ENCODE measurements at places on chromosomes 6 and 20.

GRCh38 chr6:21501815-21502214 is 91.7 kb upstream of the SOX4 start:
- no peak for DNase-seq

DNA sequence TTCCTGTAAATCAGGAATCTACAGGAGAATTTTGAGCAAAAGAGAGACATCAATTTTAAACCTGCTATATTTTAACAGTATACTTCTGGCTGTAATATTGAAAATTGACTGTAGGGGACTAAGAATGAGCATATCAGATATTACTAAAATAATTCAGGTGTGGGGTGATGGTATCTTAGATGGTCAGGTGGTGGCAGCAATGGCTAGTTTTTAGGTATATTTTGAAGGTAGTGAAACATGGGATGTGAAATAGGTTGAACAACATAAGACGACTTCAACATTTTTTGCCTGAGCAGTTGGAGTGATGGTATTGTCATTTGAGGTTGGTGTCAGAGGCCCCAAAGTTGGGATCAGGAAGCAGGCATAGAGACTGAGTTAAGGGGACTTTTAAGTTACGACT is 32.1 kb downstream of the FAM83B start:
- no peak for DNase-seq

DNA sequence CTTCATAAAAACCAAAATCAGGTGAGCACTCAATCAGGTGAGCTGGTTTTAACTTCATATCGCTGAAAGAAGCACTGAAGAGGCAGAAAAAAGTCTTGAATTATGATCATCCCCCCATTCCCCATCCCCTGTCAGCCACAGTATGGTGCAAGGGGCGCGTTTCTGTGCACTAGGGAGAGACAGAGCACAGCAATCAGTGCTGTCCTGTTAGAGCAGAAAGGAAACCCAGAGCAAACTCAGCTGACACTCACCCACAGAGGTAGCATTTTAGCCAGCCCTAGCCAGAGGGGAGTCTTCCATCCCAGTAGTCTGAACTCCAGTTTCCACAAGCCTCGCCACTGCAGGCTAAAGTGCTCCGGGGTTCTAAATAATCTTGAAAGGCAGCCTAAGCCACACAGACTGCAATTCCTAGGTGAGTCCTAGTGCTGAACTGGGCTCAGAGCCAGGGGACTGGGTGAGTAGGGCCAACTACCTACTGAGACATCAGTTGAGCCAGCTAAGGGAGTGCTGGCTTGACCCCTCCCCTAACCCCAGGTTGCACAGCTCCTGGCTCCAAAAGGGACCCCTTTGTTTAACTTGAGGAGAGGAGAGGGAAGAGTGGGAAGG is 1352.6 kb upstream of the GJE1 start:
- no peak for DNase-seq

- no peak for DNase-seq
Measured at GRCh38 chr6:120320481-120321162, 971.1 kb upstream of the MAN1A1 start.

- no peak for DNase-seq
Measured at GRCh38 chr6:116883005-116883404, 6.0 kb downstream of the RFX6 start.
